ENCODE measurements at places on chromosomes 2 and 18.

DNA sequence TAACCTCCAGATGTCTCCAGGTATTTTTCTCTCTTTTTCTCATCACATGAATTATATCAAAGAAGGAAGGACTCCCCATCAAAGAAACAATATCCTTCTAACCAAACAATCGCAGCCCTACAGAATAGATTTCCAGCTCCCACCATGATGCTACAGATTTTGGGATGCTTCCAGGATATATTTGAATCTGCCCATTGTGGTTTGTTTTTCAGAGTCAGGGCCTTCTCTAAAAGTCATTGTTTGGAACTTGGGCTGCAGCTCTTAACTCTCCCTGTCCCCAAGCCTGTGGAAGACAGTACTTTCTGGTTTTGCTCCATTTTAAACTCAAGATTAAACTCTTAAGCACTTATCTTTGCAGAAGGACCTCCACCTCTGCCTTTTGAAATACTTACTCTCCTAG lies 223.2 kb downstream of the PMAIP1 start:
- no peak for DNase-seq

GRCh38 chr2:147910990-147911473 lies 66.2 kb downstream of the ACVR2A start:
- DNase-seq: peak; percentile 83

DNA sequence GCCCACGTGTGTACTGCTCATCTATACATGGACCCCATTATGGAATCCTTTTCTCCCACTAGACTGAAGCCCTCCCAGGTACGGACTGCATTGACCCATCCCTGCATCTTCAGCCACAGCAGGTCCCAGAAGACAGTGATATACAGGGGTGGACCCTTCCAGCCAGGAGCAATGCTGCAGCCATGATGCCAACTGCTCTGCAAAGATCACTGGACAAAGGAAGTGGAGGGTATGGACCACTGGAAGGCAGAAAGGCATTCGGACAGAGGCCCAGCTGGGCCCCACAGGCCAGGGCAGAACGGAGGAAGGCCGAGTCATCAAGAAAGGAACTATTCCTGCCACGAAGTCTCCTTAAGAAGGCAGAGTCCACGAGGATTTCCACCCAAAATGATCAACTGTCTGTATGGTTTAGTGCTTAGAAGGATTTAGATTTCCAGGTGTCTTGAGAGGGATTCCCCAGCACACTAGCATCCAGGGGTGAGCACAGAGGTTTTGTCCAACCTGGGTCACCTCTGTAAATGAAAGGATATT lies 93.4 kb downstream of the TWIST2 start:
- no peak for DNase-seq

GRCh38 chr18:11909591-11910026 lies 1.5 kb upstream of the MPPE1 start:
- peak; percentile 45 for DNase-seq

DNA sequence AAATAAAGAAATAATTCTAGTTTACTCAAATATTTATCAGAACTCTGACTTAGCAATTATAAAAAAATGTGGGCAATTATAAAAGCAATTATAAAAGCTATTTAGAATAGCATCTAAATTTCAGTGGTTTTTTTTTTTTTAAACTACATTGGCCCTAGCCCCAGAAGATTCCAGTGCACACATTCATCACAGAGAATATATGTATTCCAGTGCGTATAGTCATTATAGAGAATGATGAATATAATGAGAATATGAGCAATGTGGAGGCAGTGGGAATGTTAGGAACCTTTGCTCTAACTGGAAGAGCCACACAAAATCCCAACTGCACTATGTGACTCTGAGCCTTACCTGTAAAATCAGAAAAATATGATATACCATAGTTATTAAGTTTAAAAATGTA lies 10.5 kb downstream of the MAP3K2 start:
- no peak for DNase-seq

GRCh38 chr2:185202381-185202780 lies 536.2 kb upstream of the FSIP2 start:
- no peak for DNase-seq

- no peak for DNase-seq
Observed at GRCh38 chr2:67532387-67532786, 135.3 kb downstream of the ETAA1 start.

DNA sequence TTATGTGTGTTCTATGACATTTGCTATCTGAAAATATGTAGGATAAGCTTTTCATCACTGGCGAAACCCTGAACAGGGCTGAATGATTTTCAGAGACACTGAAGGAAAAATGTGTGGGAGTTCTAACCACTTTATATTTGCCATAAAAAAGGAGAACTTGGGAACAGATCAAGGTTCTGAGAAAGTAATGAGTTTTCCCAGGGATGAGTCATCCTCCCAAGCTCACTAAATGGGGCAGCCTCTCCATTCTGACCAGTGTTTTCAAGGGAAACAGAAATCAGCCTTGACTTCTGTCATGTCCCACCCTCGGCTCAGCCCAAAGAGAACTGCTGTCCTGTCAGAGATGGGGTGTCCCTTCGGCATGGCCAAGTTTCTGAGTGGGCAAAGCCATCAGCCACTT lies 2109.8 kb upstream of the CELF4 start:
- DNase-seq: no peak

- DNase-seq: no peak
Observed at GRCh38 chr18:65768120-65768778, 17.4 kb downstream of the CDH7 start.

- DNase-seq: peak; percentile 79
Observed at GRCh38 chr2:196149948-196150347, 21.4 kb downstream of the STK17B start.

GRCh38 chr18:60053747-60054304 lies 154.0 kb downstream of the PMAIP1 start:
- DNase-seq: peak; percentile 20

DNA sequence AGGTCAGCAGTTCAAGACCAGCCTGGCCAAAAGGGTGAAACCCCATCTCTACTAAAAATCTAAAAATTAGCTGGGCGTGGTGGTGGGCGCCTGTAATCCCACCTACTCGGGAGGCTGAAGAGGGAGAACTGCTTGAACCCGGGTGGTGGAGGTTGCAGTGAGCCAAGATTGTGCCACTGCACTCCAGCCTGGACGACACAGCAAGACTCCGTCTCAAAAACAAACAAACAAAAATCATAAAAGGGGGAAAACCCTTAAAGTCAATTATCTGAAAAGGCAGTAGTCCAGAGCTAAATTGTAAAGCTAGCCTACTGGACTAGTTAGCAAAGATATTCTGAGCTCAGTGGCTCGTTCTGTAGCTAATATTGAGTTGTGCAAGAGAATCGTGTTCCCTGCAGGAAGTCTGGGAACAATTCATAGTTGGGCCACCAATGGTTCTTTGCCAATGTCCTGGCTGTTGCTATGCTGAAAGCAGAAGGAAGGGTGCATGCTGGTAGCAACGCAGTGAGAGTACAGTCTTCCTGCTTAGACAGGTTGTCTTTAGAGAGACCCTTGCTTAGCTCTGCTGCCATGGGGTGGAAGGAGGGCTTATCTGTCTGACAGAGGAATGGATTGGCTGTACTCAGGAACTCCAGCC lies 4.3 kb downstream of the TGOLN2 start:
- DNase-seq: no peak

DNA sequence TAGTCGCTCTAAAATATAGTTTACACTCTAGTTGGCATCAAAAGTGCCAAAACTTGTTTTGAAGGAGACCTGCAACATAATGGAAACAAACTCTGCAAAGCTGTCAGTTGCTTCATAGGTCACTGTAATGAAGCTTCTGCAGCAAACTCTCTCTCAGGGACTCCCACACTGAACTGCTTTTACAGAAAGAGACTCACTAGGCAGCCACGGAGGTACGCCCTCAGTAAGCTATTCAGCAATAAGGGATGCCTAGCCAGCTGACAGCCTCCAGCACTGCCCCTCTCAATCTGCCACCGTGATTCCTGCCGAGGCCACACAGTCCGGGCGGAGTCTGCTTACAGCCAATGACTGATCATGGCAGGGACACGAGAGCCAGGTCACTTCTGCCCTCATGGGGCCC lies 51.1 kb downstream of the COLEC12 start:
- no peak for DNase-seq

- DNase-seq: no peak
Observed at GRCh38 chr2:44950646-44951045, 9.1 kb downstream of the SIX3 start.

DNA sequence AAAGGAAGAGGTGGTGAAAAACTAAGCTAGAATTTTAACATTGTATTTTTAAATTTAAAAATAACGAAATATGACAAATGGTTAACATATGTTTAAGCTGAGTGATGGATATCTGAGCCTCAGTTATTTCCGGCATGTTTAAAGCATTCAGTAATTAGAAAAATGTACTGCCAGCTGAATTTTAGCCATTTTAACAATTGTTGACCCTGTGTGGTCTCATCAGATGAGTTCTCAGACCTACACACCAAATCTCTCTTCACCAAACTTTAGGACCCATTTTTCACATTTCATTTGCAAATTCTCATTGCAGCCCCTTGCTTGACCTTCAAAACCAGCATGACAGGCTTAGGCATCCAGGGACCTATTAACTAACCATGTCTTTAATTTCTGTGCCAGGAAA lies 91.5 kb upstream of the RGPD4 start:
- no peak for DNase-seq

- no peak for DNase-seq
Observed at GRCh38 chr2:181648478-181649155, 8.3 kb downstream of the CERKL start.

- no peak for DNase-seq
Observed at GRCh38 chr2:118530976-118531375, 316.5 kb downstream of the EN1 start.

DNA sequence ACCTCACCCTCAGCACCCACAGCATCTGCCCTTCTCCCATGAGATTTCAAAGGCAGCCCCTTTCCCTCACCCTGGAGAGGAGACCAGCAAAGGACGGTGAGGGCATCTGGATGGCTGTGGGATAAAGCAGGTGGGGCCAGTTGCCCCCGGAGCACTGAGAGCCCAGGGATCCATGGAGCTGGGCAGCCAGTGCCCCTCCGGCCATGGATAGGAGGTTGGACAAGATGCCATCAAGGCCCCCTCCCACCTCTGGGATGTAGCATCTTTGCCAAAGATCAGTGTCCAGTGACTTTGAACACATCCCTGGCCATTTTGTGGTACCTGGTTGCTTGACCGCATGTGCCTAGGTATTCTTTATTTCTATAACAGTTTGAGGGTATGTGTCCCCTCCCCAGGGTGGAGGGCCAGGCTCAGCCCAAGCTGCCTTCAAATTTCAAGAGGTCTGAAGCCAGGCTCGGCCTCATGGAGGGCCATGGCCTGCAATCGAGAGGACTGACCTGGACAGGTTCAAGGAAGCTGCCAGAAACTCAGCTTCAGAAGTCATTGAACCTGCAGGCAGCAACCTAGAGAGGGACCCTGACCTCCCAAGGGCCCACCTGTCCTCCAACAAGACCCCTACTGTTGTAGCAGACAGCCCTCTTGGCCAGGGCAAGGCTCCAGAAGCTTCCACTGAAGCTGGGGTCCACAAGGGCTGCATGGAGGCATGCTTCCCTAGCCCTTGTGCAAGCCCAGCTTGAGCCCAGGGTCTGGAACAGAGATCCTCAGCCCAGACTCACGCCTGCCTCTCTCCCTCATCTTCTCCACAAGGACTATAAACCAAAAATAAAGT lies 55.5 kb upstream of the BIN1 start:
- no peak for DNase-seq

GRCh38 chr2:36820942-36821605 lies 124.6 kb downstream of the VIT start:
- no peak for DNase-seq

DNA sequence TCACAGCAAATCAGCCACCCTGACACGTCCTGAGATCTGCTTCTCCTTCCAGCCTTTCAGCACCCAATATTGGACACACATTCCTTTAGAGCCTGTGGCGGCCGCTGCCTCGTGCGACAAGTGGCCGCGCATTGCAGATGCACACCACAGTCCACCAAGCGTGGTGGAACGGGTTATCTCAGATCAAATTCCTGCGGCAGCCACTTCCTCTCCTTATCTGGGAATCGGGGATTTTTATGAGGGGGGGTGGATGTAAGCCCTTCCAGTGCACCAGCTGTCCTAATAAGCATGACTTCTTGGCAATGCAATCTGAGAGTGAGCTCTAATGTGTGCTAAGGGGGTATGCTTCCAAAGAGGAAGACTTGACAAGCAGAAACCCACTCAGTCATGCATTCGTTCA lies 18.3 kb upstream of the BMP10 start:
- no peak for DNase-seq

DNA sequence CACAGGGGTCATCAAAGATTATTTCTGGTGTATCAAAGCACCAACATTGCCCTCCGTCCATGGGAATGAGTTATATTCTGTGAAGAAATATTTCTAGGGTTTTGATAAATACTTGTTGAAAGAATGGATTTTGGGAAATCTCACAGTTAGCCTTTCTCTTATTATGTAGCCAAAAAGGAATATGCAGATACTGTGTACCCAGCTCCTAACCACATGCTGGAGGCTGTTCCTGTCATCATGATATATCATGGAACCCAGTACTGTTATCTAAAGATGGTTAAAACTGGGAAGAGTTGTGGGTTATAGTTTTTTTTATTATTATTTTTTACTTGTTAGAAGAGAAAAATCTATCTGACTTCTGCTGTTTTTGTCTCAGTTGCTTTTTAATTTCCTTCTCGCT lies 82.8 kb downstream of the POLE4 start:
- DNase-seq: no peak

- no peak for DNase-seq
Observed at GRCh38 chr2:201854221-201854801, 48.0 kb downstream of the CDK15 start.

GRCh38 chr2:11444737-11445136 lies 21.2 kb downstream of the E2F6 start:
- no peak for DNase-seq

GRCh38 chr2:84492571-84492970 lies 23.7 kb upstream of the DNAH6 start:
- DNase-seq: peak; percentile 10

GRCh38 chr18:52222211-52222610 lies 117.8 kb upstream of the DCC start:
- no peak for DNase-seq

GRCh38 chr2:74845217-74845751 lies 11.4 kb downstream of the HK2 start:
- peak; percentile 76 for DNase-seq

- no peak for DNase-seq
Observed at GRCh38 chr2:239303711-239304532, 96.9 kb downstream of the HDAC4 start.

- DNase-seq: no peak
Observed at GRCh38 chr18:9323750-9324445, 10.7 kb upstream of the TWSG1 start.

GRCh38 chr2:218387369-218388194 lies 5.5 kb downstream of the SLC11A1 start:
- DNase-seq: peak; percentile 71

GRCh38 chr2:83234246-83234645 lies 1224.8 kb downstream of the SUCLG1 start:
- DNase-seq: no peak

GRCh38 chr18:33578518-33579348 lies 714 bp downstream of the ASXL3 start:
- peak; percentile 9 for DNase-seq

- DNase-seq: no peak
Observed at GRCh38 chr2:25187729-25188350, 19.5 kb upstream of the POMC start.

- DNase-seq: no peak
Observed at GRCh38 chr2:19897623-19898245, 4.0 kb downstream of the TTC32 start.

Data from hematopoietic multipotent progenitor cell treated with erythropoietin and hydrocortisone succinate and interleukin-3 and kit ligand, for 4 days (in vitro differentiated cells).